ENCODE measurements at places on chromosomes 7 and 10. TPM values are rescaled to one million over a fixed set of nuclear protein-coding genes. Genes with fewer than 3 reads are reported as not detected.
A peak's percentile ranks its signal among the peaks of the same experiment; 100 is the strongest.

DNA sequence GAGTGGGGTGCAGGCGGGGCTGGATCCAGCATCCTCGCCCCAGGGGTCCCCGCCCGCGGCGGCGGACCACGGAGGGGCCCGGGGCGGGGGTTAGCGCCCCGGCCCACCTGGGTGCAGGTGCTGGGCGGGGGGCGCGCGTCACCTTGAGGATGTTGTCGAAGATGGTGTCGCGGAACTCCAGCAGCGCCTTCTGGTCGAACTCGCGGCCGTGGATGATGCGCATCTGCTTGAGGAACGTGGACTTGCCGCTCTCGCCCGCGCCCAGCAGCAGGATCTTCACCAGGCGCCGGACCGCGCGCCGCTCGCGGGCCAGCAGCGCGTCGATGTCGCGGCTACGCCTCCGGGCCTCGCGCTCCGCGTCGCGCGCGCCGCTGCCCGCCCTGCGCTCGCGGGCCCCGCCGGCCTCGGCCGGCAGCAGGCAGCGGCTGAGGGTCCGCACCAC, 376 bp downstream of the GNA12 start:
- peak; percentile 72 for DNase-seq

DNA sequence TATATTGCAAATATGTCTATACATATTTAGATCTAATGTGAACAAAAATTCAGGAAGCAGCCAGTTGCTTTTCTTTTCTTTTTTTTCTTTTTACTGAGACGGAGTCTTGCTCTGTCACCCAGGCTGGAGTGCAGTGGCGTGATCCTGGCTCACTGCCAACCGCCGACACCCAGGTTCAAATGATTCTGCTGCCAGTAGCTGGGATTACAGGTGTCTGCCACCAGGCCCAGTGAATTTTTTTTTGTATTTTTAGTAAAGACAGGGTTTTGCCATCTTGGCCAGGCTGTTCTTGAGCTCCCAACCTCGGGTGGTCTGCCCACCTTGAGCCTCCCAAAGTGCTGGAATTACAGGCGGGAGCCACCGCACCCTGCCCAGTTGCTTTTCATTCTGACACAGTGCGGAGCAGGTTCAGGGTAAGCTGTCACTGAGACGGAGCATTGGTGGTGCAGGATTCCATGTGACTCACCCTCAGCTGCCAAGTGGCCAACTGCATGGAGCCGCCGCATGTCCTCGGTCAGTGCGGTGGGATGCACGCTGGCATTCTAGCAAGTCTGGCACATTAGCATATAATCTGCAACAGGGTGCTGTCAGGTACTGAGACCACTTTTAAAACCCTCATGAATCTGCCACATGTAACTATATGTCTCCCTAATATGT, 362.7 kb downstream of the DNAJB6 start:
- no peak for DNase-seq

The POLR2J gene
- 68.6 TPM for total RNA-seq

The SEMA4G gene
- total RNA-seq = 1.0 TPM

GRCh38 chr7:8433477-8434289, at the start of gene NXPH1:
Gene NXPH1, plus strand, starts transcription at chr7:8433609.
- no peak for DNase-seq

DNA sequence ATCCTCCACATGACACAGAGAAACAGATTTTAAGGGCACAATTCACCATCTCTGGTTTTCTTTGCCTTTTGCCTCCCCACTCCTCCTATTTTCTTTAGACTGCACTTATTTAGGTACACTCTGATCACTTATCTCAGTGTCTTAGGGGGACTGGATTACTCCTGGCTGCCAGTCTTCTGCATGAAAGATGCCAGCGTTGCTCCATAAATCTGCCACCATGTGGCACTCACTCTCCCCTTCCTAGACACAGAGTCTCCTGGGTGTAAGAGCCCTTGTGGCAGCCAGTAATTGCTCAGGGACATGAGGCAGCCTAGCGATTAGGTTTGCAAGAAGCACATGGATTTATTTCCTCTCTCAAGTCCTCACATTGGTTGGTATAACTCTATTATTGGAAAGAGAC, 34.5 kb upstream of the RBM20 start:
- DNase-seq = peak; percentile 71

The OR2A1 gene
- total RNA-seq = not detected

DNA sequence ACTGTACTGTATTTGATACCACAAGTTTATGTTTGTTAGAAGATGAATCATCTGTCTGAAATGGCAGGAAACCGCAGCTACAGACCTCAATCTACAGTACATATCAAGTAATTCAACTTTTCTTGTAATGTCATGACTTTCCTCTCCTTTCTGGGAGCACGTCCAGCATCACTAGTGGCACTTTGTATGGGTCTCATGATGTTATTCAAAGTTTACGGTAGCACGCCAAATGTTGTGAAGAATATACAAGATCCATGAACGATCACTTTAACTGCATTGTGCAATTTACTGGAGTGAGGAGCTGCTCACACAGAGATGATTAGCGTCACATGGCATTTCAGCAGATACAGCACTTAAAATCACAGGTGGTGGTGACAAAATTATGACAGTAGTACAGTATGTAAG, 257.8 kb upstream of the GNAI1 start:
- no peak for DNase-seq

DNA sequence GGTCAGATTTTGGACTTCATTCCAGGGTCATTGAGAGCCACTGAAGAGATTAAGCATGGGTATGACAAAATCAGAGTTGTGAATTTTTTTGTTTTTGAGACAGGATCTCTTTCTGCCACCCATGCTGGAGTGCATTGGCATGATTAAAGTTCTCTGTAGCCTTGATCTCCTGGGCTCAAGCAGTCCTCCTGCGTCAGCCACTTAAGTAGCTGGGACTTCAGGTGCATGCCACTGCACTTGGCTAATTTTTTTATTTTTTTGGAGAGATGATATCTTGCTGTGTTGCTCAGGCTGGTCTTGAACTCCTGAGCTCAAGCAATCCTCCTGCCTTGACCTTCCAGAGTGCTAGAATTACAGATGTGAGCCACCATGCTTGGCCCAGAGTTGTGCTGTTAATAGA, 52.5 kb upstream of the GLCCI1 start:
- DNase-seq = no peak

GRCh38 chr7:26343320-26343832, 51.7 kb downstream of the SNX10 start:
- DNase-seq = no peak

DNA sequence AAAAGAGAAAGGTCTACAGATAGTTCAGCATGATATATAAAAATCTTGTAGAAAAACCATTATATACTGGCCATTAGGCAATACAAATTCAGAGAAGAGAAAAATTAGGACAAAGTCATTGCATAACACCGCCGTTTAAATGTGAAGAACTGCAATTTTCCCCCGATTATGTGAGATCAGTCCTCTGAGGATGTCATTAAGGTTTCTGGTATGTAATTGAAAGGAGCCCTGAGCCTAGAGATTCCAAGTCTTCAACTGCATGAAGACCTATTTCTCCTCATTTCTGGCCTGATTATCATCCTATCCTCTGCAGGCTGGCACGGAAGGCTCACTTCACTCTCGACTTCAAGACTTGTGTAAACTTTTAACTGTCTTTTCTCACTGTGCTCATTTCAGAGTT, 395.3 kb downstream of the GALNT17 start:
- DNase-seq = no peak

GRCh38 chr10:97483506-97483905, 14.7 kb downstream of the MMS19 start:
- DNase-seq = no peak

The GPER1 gene
- total RNA-seq = 1.2 TPM

The KNDC1 gene
- not detected for total RNA-seq
